MM.1S (cell line): ENCODE measurements at places on chromosomes 5 and 9.

DNA sequence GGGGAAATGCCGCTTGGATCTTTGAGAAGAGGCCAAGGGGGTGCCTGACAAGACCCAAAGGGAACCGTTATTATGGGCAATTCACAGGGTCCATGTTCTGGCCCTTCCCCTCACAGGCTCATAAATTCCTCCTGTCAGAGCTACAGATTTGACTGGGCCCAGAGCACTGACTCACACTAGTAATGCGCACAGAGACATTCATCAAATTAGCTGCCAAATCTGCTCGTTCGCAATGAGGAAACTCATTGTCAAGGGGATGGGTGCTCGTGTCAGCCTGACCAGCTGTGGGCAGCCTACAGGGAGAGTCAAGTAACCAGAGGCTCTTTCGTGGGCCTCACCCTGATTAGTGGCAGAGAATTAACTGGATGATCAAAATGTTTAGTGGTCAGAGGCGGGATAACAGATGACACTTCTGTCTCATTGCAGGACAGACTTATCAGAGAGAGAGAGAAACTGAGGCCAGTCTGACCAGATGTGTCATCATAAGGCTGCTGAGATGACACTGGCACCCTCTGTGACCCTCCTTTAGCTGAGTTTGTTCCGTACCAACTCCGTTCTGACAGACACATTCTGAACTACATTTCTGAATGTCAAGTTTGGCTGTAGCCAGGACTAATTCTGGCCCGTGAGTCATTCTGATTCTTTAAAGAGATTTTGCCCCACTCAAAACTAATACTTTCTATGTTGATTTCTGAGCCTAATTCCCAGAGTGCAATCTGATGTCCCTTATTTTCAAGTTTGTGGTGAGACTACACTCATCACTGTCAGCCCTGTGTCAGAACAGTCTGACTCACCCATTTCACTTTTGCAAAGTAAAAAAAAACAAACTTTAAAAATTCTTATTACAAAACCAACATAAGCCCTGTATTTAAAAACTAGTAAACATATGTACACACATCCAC is 377.1 kb downstream of the ACTL7B start:
- DNase-seq = no peak

DNA sequence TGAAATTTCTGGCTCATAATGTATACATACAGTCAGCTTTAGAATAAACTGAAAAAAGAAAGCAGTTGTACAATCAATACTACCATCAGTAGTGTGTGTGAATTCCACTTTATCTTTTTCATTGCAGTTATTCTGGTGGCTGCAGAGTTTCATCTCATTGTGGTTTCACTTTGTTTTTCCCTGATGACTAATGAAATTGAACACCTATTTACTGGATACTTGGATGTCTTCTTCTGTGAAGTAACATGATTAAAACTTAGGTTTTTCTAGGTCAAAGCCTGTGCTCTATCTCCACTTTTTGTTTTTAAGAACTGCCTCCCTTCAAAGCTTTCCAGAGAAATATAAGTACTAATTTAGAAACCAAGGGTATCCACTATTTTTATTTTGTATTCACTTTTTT is 174.3 kb downstream of the TRPM3 start:
- no peak for DNase-seq

- no peak for DNase-seq
Measured at GRCh38 chr5:83522446-83522845, 50.9 kb downstream of the VCAN start.

DNA sequence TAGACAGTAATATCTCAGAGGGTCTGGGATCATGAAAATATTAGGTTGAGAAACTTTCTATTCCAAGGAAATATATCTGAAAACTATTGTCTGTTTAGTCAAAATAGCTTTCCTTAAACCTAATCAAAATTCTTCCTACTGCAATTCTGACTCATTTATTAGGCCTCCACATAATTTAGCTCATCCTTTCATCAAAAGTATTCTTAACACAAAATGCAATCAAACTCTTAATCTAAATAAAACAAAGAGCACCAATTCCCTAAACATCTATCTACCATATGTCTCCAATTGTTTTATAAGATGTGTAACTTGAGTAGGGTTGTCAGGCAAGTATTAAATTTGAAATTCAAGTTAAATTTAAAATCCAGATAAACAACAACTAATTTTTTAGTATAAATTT is 142.1 kb downstream of the PLK2 start:
- no peak for DNase-seq

DNA sequence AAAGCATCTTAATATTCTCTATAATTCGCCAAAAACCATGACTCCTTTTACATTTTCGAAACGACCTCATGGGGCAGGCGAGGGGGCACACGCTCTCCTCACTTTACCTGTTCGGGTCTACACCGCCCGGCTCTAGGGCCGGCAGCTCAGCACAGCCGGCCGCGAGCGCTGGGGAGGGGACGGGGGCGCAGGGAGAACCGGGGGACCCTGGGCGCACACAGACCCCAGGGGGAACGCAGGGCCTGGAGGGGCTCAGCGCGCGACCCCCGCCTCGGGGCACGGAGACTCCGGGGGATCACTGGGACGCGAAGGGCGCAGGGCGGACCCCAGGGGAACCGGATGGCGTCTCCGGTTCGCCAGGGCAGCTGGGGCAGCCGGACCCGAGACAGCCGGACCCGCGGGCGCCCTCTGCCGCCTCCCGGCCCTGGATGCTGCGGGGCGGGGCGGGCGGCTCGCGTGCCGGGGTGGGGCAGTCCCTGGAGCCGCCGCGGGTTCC is at the start of gene AHRR:
Gene AHRR (plus strand): TSS at position 485 of the 496 bp plus-strand sequence. CDS start 22,189 bp downstream, outside the sequence.
- peak; percentile 35 for DNase-seq

- DNase-seq = no peak
Measured at GRCh38 chr5:178793151-178793550, 62.7 kb upstream of the ZNF354A start.

DNA sequence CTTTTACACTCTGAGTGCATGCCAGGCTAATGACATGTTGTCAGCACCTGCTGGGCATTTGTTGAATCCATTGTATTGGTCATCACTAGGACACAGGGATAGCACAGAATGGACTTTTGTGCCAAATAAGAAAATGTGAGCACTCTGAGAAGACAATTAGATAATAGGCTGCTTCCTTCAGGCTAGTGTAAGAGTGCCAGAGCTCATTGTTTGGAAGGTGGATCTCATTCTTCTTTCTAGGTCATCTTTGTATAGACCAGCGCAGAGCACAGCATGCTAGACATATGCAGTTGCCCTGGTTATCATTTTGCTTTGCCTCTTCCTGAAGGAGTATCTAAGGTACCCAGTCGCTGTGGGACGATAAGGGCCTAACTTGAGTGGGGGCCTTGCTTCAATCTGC is 493.4 kb upstream of the COX7C start:
- no peak for DNase-seq

GRCh38 chr9:135474915-135475314 is 4.7 kb upstream of the PPP1R26 start:
- peak; percentile 35 for DNase-seq

- no peak for DNase-seq
Measured at GRCh38 chr5:100469767-100470166, 65.4 kb upstream of the FAM174A start.
